ENCODE measurements at places on chromosomes 1 and 21.
A peak's percentile ranks its signal among the peaks of the same experiment; 100 is the strongest.

DNA sequence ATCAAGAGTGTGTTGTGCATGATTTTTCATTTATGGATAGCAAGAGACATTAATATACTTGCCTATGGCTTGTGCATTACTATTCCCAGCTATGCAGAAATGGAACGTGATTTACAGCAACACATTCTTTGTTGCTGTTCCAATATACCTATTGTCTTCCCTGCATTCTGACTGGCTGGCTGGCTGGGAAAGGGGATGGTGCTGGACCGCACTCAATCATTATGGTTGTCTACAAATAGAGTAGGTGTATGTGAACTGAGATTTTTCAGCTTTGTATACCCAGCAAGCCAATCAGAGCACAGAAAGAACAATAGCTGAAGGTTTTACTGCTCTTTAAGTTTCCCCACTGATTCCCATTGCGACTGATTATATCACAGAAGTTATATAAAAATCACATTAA, 167.5 kb downstream of the ATG4C start:
- no peak for DNase-seq

DNA sequence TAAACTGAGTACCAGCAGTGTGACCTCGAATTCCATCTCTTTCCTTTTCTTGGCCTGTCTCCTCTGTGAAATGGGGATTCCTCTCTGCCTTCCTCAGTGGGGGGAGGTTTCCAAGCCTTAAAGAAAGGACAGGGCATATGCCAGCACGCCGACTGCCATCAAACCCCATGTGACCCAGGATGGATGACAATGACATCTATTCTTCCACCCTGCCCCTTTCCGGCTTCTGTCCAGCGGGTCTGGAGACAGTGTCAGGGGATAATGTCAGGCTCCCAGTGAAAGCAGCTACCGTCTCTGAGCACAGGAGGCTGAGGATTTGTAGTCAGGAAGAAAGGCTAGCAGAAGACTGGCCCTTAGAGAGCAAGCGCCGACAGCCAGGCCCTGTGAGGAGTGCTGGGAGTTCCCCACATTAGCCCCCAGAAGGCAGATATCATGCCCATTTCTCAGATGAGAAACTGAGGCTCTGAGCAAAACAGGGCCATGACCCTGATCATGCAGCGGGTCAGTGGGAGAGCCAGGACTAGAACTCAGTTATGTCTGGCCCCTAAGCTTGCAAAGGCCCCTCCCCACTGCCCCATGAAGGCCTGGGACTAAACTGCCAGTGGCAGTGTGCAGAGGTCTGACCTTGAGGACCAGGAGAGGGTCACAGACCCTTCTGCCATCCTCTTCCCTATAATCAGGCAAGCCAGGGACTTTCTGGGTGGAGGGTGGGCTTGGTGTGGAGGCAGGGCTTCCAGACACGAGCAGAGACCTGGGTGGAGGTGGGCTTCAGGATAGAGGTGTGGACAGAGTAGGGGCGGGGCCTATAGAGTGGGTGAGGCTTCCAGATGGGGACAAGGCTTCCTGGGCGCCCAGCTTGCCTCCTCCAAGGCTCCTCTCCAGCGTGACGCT, 30.1 kb downstream of the CDCA8 start:
- DNase-seq = peak; percentile 92

- no peak for DNase-seq
These were observed 3.6 kb downstream of the CR1L start for GRCh38 chr1:207648334-207649209.

GRCh38 chr21:24280596-24280995, 1326.7 kb downstream of the MRPL39 start:
- no peak for DNase-seq

- DNase-seq = no peak
These were observed 21.8 kb upstream of the CASQ2 start for GRCh38 chr1:115790356-115790755.

DNA sequence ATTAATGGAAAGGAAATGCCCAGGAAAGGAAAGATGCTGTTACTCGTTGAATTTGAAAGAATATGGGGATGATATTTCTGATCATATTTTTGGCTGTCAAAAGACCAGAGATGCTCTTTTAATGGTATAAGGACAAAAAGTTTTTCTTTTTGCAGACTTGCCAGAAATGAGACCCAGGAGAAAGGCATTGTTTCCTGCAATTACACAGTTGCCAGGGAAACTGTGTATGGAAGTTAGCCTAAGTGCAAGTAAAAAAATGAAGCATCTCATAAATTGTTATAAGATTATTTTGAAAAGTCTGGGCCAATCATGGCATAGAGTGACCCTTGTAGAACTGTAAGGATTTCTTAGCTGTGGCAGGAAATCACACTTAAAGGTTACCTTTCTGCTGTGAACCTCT, 155.7 kb upstream of the BEND5 start:
- DNase-seq = no peak

DNA sequence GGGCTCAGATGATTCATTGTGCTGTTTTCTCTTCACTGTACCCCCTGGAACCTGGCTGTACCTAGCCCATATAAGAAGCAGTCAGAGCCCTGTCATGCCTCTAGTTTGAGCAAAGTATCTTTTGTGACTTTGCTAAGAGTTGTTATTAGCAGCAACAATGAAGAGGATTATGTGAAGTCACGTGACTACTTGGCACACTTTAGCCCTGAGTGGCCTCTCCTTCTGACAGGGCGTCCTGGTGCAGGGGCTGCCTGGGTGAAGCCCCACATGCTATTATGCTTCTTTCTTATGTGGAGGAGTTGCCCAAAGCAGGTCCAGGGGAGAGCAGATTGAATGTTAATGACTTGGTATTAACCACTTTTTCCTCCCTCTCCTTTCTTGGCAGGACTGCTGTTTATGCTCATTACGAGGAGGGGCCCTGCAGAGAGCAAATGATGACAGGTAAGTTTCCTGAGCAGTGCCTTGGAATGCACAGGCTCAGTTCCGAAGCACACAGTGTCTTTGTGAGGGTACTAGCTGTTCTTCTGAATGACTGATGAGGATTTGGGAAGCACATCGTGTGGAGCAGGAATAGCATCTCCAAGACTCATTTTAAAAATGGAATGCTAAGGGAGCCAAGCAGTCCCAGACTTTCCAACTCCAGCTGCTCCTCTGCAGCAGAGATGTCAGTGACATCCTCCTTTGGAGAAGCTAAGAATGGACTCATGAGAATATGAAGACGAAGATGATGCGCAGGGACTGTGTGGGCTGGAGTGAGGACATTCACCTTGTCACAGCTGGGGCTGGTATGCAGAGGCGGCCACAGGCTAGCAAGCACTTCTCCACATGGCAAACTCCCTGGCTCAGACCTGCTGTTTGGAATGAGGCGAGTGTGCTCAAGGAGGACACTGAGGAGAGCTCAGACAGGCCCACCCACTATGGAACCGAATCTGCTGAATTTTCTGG, 15.2 kb upstream of the ST3GAL3 start:
- peak; percentile 66 for DNase-seq

- no peak for DNase-seq
These were observed 36.9 kb upstream of the HHAT start for GRCh38 chr1:210291786-210292230.

- DNase-seq = no peak
These were observed 26.2 kb upstream of the TADA1 start for GRCh38 chr1:166902279-166902678.

GRCh38 chr1:237851210-237851845, 39.4 kb downstream of the ZP4 start:
- peak; percentile 56 for DNase-seq

DNA sequence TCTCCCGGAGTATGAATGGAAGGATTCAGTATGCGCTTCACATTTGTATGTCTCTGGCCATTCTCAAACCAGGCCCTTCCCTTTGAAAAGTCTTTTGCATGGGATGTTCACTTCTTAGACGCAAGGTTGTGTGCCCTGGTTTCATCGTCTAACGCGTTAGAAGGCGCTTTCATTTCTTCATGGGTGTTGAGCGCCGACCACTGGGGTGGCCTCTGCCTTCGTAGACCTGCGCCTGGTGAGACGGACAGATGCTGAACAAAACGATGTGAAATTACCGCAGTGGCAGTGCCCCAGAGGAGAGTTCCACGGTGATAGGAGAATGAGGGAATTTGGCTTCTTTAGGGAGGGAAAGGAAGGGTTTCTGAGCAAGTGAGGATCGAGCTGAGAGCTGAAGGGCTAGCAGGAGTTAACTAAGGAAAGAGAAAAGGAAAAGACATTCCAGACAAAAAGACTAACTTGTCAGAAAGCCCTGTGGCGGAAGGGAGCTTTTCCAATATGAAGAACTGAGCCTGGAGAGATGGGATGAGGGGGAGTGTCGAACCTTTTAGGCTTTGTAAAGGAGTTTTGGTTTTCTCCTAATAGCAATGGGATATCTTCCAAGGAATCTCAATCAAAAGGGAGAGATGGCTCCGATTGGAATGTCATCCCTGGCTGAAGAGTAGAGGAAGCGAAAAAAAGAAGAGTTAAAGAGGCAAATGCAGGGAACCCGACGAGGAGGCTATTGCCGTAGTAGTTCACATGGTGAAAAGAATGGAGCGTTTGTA, 951 bp downstream of the GGPS1 start:
- DNase-seq = peak; percentile 32

DNA sequence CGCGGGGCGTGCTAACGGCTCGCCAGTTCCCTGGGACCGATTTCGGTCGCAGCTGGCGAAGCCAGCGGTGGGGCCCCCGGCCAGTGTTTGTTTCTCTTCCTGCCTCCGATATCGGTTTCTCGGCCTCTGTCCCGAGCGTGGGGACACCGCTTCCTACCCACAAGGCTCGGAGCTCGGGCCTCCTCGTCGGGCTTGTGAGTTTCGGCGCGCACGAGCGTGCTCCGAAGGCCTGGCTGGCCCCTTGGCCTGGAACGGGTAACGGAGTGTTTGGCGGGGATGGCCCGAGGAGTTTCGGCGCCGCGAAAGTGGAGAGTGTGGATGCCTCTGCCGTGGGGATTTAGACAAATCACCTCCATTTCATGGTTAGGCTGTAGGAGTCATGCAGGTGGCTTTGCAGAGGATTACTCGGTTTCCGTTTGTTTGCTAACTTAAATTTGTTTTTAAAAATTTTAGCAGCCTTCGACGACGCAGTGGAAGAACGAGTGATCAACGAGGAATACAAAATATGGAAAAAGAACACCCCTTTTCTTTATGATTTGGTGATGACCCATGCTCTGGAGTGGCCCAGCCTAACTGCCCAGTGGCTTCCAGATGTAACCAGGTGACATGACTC, 559 bp downstream of the RBBP4 start:
- no peak for DNase-seq

DNA sequence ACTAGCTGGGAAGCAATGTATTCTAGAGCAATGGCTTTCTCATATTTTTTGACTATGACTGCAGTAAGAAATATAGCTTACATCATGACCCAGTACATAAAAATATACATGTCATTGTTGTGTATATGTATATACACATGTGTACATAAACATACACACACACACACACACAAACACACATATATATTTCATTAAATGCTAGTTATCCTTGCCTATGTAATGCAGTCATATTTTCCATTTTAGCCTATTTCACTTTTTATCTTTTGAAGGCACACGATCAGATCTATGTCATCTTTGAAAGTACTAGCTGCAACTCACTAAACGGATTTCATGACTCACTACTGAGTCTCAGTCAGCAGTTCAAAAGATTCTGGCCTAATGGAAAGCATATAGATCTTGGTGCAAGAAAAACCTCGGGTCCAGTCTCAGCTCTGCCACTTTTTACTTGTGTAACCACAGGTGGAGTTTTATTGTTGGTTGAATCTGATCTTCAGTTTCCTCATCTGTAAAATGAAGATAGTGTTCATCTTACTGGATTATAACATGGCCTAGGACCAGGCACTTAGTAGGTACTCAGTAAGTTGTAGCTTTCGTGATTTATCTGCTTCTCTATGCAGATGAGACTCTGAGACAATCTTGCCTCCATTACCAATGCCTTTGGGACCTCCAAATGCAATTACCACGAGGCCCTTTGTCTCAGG, 325.6 kb downstream of the RRAGC start:
- DNase-seq = no peak

- peak; percentile 14 for DNase-seq
These were observed 6.2 kb downstream of the SMPDL3B start for GRCh38 chr1:27940870-27941560.

DNA sequence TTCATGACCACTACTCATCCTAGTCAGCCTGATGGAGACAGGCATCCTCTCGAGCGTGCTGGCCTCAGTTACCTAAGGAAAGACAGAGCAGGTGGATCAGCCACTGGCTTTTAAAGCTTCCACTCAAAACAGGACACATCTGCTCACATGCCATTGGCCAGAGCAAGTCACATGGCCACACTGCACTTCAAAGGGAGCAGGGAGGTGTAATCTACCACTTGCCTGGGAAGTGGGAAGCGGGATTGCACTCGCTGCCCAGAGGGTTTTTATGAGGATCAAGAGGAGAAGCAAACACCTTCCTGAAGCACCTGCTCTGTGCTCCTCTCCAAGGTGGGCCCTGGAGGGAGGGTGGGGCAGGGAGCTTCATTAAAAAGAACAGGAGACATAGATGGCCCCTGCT, 108.0 kb downstream of the TAS1R2 start:
- DNase-seq = no peak

DNA sequence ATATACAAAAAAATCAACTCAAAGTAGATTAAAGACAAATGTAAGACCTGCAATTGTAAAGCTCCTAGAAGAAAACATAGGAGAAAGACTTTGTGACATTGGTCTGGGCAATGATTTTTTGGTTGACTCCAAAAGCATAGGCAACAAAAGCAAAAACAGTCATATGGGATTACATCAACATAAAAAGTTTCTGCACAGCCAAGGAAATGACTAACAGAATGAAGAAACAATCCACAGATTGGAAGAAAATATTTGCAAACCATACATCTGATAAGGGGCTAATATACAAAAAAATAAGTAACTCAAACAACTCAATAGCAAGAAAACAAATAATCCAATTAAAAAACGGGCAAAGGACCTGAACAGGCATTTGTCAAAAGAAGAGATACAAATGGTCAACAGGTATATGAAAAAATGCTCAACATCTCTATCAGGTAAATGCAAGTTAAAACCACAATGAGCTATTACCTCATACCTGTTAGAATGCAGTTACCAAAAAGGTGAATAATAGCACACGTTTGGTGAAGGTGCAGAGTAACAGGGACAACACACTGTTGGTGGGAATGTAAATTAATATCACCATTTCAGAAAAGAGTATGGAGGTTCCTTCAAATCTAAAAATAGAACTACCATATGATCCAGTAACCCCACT, 173.7 kb upstream of the COA6 start:
- DNase-seq = no peak

DNA sequence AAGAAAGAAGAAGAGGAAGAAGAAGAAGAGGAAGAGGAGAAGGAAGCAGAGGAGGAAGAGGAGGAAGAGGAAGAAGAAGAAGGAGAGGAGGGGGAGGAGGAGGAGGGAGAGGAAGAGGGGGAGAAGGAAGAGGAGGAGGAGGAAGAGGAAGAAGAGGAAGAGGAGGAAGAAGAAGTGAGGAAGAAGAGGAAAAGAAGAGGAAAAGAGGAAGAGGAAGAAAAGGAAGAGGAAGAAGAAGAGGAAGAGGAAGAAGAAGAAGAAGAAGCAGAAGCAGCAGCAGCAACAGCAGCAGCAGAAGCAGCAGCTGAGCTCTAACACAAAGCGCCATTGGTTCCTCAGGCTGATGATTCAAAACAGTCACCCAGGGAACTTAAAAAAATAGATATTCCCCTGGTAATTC, 34.0 kb downstream of the DNAI4 start:
- DNase-seq = no peak

GRCh38 chr1:115320377-115320776, 17.7 kb downstream of the NGF start:
- no peak for DNase-seq
